ENCODE measurements at places on chromosomes 5 and 9.

- no peak for DNase-seq
These were observed 5.3 kb downstream of the CAMK2A start for GRCh38 chr5:150284311-150284710.

DNA sequence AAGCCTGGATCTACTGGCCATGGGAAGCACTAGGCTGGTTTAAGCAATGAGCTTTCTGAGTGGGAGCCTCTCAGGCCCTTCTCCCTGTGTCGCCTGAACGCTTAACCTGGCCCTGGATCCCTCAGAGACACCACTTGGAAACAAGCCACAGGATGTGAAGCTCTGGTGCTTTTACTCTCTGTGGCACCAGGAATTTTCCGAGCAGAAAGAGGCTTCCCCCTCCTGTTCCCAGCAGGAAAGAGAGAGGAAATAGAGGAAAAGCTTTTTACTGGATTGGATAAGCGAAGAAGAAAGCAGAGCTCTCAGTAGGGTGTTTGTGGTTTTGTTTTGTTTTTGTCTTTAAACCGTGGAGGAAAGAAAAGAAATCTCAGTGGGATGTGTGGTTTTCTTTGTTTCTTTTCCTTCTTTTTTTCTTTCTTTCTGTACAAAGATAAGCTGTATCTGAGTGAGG lies 34.5 kb downstream of the COL15A1 start:
- DNase-seq, result no peak

- no peak for DNase-seq
These were observed 97.4 kb upstream of the CLINT1 start for GRCh38 chr5:157956271-157956885.

- DNase-seq, result no peak
These were observed 163.2 kb downstream of the RFK start for GRCh38 chr9:76231001-76231400.

DNA sequence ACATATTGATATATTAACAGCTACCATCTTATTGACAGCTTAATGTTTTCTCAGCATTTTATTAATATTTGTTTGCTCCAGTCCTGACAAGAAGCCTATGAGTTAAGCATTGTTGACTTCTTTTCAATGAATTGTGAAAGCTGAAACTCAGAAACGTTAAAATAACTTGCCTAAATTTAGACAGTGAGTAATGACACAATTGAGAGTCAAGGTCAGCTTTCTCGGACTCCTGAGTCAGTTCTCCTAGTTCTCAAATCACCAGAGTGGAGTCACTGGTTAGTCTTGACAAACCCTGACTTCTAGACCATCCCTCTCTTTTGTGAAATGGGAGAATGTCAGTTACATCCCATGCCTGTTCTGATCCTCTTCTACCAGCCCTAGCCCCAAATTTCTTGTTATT lies 222.7 kb upstream of the ACO1 start:
- DNase-seq, result no peak
